ENCODE measurements at places on chromosomes 5 and 9.

GRCh38 chr9:88949425-88949824 lies 41.8 kb upstream of the S1PR3 start:
- no peak for DNase-seq

DNA sequence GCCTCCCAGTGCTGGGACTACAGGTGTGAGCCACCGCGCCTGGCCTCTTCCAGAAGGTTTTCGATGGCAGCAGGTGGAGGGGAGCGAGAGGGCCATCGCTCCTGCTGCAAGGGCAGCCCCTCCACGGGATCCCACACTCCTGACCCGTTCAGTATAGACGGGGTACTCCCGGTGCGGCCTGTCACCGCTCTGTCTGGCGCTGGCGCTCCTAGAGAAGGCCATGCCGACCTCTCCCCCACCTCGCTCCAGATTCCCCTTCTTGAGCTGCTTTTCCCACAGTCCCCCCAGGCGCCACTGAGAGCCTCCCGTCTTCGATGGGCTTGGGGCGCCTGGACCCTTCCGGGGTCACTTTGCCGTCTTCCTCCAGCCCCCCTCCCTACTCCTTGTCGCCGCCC lies 4.3 kb upstream of the SQSTM1 start:
- no peak for DNase-seq

DNA sequence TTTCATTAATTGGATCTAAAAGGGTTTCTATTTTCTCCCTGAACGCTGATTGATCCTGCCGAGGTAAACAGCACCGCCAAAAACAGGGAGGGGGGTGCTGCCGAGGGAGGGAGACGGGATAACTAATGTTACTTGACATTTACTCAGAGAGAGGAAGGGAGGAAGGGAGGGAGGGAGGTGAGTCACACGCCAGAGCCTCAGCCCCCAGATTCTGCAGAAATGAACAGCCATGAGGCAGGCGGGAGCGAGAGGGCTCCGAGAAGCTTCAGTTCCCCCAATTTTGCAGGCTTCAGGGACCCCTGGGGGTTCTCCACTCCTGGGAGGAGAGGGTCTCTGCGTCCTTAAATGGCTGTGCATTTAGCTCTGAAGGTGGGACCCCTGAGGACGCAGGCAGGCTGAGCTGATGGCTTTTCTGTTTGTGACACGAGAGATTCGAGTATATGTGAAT lies 59.1 kb upstream of the IER5L start:
- DNase-seq = no peak

GRCh38 chr5:81428861-81429260 lies 34.9 kb upstream of the ACOT12 start:
- DNase-seq = no peak
